ENCODE measurements at places on chromosomes 4 and X.
A peak's percentile ranks its signal among the peaks of the same experiment; 100 is the strongest.

- peak; percentile 46 for DNase-seq
These were observed 32.8 kb downstream of the TRMT44 start for GRCh38 chr4:8473198-8473919.

DNA sequence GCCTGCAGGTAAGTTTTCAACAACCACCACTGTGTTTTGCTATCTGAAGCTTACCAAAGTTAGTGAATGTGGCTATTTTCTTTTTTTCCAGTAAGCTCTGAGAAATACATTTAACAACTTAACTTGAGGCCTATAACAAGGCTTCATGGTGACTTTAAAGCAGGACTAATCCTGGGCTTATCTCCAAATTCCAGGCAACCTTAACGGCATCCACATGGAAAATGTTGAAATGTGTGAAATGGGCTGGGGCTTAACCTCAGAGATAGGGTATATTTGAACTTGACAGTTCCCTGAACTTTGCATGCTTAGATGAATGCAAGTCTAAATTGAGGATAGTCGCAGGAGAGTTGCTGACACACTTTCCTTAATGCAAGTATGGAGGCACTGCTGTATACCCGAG lies 539.2 kb downstream of the GALNTL6 start:
- no peak for DNase-seq

GRCh38 chr4:183599284-183599683 lies 59.7 kb downstream of the RWDD4 start:
- no peak for DNase-seq

DNA sequence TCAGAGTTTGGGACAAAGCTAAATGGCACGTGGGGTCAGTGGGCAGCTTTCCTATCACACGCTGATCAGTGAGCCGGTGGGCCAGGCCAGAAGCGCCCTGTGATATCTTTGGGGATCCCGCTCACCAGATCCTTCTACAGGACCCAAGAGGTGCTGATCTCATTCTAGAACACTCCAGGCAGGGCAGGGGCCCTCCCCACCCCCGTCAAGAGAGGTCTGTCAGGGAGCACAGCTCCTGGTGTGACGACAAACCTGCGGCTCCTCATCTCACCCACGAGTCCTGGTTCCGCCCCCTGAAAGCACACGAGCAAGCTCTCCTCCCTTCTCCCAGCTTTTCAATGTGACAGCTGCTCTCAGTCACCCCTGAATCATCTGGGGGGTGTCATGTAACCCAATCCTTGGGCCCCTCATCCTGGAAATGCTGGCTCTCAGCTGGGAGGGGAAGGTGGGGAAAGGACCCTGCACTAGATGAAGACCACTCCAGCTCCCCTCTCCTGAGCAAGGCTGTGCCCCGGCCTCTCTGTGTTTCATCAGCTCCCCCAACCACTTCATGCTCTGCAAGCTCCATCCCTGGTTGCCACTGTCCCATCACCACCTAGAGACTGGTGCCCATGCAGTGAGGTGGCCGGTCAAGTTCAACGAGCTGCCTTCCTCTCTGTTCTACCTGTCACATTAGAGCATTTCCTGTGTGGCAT lies 4.6 kb downstream of the HCFC1 start:
- no peak for DNase-seq

- DNase-seq, result no peak
These were observed 106.7 kb upstream of the GK2 start for GRCh38 chr4:79514621-79515329.

DNA sequence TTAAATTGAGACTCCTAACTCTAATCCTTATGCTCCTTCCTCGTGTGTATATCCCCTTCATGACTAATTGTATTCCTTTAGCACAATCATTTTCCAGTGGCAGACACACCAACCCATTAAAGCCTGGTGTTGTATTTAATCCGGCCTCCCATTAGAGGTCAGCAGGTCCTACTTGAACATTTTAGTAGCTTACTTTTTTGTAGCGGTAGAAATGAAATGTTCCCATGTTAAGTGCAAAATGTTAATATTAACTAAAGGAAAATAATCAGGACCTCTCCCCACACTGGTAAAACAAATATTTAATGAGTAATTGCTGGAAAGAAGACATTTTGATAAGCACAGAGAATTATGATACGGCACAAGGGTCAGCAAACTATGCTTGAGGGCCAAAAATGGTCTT lies 3.4 kb downstream of the RAB33B start:
- DNase-seq, result peak; percentile 35

- no peak for DNase-seq
These were observed 8.5 kb upstream of the SETD7 start for GRCh38 chr4:139564502-139564901.

GRCh38 chrX:103488332-103488731 lies 31.0 kb downstream of the RAB40A start:
- DNase-seq, result peak; percentile 45

DNA sequence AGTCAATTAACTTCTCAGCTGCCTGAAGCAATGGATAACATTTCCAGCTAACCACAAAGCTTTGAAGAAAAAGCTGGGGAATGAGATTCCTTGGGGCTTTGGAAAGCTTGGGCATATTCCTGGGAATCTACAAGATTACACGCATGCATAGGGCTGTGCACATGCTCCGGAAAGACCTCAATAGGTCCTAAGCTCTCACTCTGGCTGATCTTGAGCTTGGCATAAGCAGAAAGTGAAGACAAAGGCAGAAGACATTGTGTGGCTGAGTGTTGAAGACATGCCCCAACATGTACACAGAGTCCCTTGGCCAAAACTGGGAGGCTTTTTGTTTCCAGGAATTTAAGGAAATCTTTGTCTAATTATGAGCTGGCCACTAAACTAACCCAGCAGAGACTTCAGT lies 31.2 kb downstream of the ATG4A start:
- DNase-seq, result peak; percentile 71

All from fibroblast of the aortic adventitia (primary cell).